NCI-H345 (cell line): ENCODE measurements at places on chromosomes 6 and 20.

DNA sequence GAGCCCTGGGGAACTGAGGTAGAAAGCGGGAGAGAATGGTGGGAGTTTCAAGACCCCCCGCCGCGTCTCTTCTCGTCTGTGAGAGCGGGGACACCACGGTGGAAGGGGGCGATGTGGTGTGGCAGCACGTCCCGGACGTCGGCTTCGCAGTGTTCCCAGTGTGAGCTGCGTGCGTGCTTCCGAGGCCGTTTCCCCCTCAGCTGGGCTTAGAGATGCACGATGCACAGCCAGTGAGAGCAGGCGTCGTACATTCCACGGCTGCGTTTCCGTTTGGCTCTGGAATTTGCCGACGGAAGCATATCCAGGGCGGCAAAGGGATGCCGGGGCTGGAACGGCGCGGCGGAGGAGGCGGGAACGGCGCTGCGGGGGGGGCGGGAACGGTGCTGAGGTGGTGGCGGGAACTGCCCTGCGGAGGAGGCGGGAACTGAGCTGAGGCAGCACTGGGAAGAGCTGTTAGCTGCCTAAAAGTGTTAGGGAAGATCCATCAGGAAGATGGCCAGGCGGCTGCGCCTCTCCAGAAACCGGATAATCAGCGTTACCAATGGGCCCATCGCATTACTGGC lies 37.7 kb downstream of the KIF25 start:
- DNase-seq = no peak

DNA sequence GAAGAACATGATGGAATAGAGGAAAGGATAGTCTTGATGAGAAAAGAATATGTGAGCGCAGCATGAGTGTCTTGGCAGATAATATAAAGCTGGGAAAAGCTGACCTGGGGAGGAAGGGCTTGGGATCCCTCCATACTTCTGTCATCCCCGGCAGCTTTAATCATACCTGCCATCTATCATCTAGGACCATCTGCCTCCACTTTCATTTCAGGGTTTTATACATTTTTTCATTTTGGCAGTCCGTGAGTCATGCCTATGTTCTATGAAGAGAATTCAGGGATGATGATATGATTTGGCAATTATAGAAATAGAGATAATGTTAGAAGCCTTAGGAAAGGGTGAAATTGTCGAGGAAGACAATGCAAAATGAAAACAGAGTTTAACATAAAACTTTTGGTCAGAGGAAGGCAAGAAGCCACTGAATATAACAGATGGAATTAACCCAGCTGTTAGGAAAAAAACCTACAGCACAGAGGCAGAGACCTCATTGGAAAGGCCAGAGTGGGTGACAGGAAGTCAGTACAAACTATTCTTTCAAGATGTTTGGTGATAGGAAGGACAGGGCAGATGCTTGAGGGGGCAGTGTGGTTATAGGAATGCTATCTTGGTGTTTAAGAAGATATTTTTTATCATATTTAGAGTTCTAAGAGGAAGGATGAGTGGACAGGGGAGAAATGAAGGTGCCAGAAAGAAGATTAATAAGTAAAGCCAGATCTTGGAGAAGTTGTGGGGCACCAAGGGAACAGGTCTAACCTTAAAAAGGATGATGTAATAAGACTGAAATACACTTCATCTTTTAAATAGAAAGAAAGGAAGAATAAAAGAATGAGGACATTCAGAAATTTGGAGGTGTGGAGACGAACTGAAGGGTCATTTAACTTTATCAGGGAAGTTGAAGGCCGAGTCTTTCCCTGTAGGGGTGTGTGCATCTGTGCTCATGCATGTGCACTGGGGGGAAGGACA lies 37.8 kb downstream of the MARCKS start:
- no peak for DNase-seq

DNA sequence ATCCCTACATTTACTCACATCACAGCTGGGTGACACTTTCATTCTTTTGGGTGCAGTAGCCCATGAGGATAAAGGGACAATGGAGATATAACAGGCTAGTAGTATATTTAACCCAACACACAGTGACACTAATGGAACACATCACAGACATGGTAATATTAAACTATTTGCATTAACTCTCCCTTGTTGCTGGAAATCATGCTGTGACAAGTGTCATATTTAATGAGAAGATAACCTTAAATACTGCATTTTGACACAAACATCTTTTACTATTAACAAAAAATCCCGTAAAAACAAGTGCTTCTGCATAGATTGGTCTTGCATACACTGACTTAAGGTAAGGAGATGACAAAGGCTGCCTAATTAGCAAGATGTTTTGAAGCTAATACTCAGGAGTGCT lies 45.5 kb downstream of the CNR1 start:
- DNase-seq = no peak

DNA sequence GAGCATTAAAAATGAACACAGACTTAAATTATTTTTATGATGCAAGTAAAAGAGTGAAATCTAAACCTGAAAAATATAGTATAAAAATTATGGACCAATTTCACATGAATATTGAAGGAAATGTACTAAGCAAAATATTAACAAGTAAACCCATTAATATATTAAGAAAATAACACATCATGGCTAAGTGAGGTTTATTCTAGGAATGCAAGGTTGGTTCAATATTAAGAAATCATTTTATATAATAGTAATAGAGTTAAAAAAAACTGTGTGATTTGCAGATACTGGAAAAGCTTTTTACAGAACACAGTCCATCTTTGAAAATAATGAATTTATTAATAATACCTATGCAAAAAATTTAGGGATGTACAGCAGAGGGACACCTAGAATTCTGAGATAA lies 20.9 kb downstream of the ZSCAN12 start:
- no peak for DNase-seq

- no peak for DNase-seq
Measured at GRCh38 chr6:163861627-163862026, 447.1 kb downstream of the QKI start.

DNA sequence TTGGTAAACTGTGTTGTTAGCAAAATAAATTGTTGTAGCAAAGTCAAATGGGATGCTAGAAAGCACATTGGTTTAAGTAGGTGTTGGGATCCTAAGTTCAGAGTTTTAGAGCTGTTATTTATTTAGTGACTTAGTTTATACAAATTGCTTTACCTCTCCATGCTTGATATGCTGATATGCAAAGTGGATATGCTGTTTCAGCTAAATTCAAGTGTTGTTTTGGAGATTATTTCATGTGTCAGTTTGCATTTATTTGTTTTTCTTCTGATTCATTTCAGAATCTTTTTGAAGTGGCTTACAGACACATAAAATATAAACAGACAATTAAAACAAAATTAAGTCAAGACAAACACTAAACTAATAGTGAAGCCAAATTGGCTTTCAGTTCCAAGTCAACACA lies 203.5 kb downstream of the ADGRB3 start:
- DNase-seq = no peak
